HFFc6 (cell line): ENCODE measurements at places on chromosomes 6 and 20.
A peak's percentile ranks its signal among the peaks of the same experiment; 100 is the strongest.

DNA sequence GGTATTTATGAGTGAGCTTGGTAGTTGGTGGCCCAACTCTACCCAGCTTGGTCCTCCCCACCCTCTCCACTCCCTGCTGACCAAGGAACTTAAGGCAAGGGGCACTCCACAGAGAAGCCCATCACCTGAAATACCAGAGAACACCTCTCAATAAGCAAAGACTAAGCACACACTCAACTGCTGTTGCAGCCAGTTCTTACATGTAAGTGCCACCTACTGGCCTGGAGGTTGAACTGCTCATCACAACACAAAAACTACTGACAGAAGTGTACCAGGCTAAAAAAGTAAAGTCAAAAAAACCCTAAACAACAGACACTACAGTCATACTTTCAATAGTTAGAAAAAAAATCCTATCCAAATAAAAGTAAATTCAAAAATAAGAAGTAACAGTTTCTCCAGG lies 146.2 kb downstream of the FAM83B start:
- no peak for DNase-seq

- peak; percentile 49 for DNase-seq
Observed at GRCh38 chr20:48898210-48898609, 23.3 kb upstream of the ARFGEF2 start.

- peak; percentile 86 for DNase-seq
Observed at GRCh38 chr6:142871910-142872331, 73.1 kb downstream of the HIVEP2 start.

GRCh38 chr6:53499094-53499493 lies 45.8 kb downstream of the GCLC start:
- no peak for DNase-seq

DNA sequence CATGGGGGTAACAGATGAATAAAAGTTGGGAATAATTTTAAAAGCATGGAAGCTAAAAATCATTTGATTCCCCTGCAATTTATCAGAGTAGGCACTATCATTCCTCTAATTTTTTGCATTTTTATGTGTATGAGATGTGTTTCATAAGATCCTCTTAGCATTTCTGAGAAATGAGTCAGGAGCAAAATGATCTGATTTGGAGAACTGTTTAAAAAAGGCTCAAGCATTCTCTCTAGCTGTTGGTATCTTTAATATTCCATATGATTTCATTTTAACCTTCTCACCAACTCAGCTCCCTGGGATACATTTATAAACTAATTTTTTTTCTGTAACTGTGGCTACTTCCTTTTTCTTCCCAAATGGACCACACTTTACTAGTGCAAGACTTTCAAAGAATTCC lies 60.9 kb downstream of the MCHR2 start:
- peak; percentile 72 for DNase-seq

DNA sequence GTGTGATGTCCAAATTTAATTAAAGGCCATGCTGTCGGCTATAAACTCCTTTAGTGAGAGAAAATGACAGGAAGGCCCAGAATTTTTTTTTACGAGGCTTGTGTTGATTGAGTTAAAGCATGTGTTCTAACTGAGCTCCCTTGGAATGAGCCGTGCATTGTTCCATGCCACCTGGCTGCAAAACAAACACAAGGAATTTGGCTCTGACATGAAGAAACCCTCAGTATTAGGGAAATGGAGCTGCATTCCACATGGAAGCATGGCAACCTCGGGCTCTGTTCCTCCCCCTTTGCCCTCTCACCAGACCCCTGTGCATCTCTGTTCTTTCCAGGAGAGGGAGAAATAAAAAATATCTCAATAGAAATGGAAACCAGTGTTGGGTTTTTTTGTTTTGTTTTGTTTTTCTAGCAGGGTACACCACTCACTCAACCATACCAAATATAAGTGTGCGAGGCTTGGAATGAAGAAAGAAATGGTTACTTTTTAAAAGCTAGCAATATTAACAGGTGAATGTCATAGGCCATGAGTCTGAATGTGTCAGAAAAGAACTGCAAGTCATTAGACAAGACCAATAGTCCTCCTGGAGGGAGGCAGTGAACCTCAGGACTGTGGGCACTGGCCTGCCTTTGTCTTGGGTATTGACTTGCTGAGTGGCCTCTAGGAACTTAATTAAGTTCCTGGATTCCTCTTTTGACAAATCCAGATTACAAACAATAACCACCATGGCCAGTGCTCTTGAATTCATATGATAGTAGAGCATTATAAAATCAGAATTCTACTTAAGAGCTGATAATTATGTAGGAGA lies 935.1 kb downstream of the KIF16B start:
- no peak for DNase-seq

DNA sequence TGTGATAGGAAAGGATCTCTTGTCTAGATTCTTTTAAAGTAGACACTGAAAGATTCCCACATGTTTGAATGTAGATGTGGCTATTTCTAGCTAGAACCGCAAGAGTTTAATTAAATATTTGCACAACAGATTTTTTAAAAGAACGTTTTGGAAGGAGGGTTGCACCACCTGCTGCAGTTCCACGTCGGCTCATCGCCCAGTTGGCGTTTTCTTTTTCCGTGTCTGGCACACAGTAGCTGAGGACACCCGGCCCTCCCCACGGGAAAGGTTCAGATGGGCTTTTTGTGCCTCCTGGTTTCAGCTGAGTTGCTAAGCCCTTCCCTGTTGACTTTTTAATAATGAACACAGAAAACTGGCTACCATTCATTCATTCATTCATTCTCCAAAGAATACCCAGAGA lies 41.8 kb upstream of the DOK5 start:
- no peak for DNase-seq

- DNase-seq = no peak
Observed at GRCh38 chr6:45956663-45957062, 59.0 kb downstream of the CLIC5 start.

GRCh38 chr6:52718550-52718949 lies 44.7 kb downstream of the GSTA2 start:
- DNase-seq = peak; percentile 20
